ENCODE measurements at places on chromosomes 13 and 19.

GRCh38 chr13:66171920-66172319 lies 1058.2 kb downstream of the PCDH9 start:
- H3K27ac ChIP-seq, result no peak overlapping the region
- H3K36me3 ChIP-seq, result no peaks in the 10 kb centered on the region
- no peaks in the 10 kb centered on the region for H3K4me1 ChIP-seq
- no peak for DNase-seq
- H3K4me3 ChIP-seq, result no peak overlapping the region

DNA sequence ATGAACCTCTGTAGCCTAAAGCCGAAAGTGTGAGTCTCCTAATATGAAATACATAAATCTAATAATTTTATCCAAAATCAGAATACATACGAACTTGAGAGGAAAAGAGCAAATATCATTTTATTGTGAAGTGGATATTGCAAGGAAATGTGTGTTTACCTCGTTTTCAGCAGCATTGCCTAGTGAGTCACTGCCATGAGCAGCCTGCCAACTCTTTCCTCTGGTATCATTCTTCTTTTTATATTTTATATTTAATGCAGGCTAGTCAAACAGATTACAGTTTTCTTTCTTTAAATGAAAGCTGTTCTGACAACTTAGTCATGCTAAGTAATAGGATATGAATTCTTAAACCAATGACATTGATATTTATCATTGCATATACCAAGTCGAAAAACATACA lies 44.2 kb downstream of the EDNRB start:
- no peak overlapping the region for H3K4me3 ChIP-seq
- no peak for DNase-seq
- H3K36me3 ChIP-seq, result no peaks in the 10 kb centered on the region
- no peak overlapping the region for H3K27ac ChIP-seq

DNA sequence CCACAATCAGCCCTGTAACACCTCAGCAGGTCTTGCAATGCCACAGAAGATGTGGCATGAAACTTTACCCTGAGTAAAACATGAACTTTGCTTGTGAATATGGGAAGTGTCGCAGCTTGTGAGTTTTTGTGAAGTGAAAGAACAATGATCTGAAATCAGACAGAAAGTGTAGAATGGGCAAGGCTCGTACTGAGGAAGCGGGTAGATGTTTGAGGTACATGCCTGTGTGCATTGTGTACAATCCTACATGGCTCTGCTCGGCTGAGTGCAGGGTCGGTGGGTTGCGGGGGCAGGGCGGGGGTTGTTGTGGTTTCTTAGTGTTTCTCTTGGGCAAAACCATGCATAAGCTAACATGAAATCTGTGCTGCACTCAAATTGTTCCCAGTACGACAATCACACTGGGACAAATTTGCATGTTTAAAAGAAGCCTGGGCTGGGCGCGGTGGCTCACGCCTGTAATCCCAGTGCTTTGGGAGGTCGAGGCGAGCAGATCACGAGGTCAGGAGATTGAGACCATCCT lies 1.1 kb downstream of the NLRP13 start:
- no peaks in the 10 kb centered on the region for H3K4me1 ChIP-seq
- H3K4me3 ChIP-seq, result no peak overlapping the region
- H3K27me3 ChIP-seq, result no peaks in the 10 kb centered on the region
- DNase-seq, result no peak

GRCh38 chr19:8320564-8321066 lies 560 bp downstream of the NDUFA7 start:
- H3K4me1 ChIP-seq, result peaks cover 28% of the 10 kb centered on the region
- peak overlapping the region; percentile 75 for H3K4me3 ChIP-seq
- DNase-seq, result no peak
- H3K36me3 ChIP-seq, result peaks cover 2% of the 10 kb centered on the region

DNA sequence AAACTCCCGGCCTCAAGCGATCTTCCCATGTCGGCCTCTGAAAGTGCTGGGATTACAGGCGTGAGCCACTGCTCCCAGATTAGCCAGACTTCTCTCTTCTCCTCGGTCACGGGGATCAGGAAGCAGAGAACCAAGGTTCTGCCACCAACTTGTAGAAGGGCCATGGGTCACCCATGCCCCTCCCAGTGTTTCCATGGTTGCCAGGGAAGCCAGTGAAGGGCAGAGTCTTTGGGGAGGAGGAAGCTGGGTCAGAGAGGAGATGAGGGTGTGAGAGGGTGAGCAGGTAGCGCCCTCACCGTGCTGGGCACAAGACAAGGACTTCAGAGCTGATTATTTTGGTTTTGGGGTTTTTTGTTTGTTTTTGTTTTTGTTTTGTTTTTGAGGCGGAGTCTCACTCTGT lies 77.1 kb downstream of the GNG7 start:
- H3K36me3 ChIP-seq, result no peaks in the 10 kb centered on the region
- H3K4me3 ChIP-seq, result no peak overlapping the region
- peak; percentile 70 for DNase-seq

DNA sequence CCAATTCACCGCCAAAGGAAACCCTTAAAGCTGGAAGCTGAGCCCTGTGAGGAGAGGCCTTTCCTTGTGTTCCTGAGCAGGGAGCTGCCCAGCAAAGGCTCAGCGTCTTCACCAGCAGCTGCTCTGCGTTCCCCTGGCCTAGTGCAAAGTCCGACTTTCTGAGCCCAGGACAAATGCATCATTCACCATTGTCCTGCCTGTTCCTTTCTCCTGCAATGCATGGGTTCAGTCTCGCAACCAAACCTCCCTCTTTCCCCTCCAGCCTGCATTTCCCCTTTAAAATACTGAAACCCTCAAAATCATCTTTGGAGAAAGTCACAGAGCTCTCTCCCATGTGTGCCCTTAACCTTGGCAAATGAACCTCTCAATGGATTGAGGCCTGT lies 12.9 kb upstream of the TMEM255B start:
- no peaks in the 10 kb centered on the region for H3K27me3 ChIP-seq
- no peak overlapping the region for H3K4me3 ChIP-seq
- no peaks in the 10 kb centered on the region for H3K36me3 ChIP-seq
- DNase-seq, result no peak

GRCh38 chr13:93646245-93646644 lies 419.6 kb downstream of the GPC6 start:
- no peaks in the 10 kb centered on the region for H3K36me3 ChIP-seq
- no peak for DNase-seq
- no peak overlapping the region for H3K27ac ChIP-seq
- no peaks in the 10 kb centered on the region for H3K27me3 ChIP-seq
- H3K4me3 ChIP-seq, result no peak overlapping the region
- H3K4me1 ChIP-seq, result no peaks in the 10 kb centered on the region

- H3K4me1 ChIP-seq, result no peaks in the 10 kb centered on the region
- H3K36me3 ChIP-seq, result no peaks in the 10 kb centered on the region
- no peak overlapping the region for H3K4me3 ChIP-seq
- DNase-seq, result no peak
Observed at GRCh38 chr13:35909837-35910540, 221.2 kb downstream of the DCLK1 start.

GRCh38 chr13:106205871-106206270 lies 329.6 kb downstream of the EFNB2 start:
- H3K4me1 ChIP-seq, result no peaks in the 10 kb centered on the region
- H3K27ac ChIP-seq, result no peak overlapping the region
- no peak overlapping the region for H3K4me3 ChIP-seq
- DNase-seq, result no peak

DNA sequence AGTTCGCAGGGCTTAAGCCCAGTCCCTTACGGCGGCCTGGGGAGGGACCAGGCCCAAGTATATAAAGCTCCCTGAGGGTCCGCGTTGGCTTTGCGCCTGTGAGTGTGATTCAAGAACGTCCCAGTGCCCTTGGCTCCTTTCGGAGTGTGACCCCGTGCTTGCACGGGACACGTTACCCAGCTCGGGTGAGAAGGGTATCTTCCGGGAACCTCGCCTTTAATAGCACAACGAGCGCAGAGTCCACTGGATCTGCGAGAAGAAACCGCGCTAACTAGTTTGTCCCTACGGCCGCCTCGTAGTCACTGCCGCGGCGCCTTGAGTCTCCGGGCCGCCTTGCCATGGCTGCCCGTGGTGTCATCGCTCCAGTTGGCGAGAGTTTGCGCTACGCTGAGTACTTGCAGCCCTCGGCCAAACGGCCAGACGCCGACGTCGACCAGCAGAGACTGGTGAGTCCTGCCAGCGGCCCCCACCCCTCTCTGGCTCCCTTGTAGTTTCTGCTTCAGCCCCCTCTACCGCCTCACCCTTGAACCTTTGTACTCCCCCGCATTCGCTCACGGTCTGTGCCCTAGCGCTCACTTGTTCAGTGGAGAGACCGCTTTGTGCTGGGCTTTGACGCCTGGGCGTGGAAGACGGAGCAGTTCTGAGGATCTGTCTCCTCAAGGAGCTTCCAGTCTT lies at the start of gene DNAJC15:
Gene DNAJC15, plus strand, starts transcription at position 298 of the 675 bp plus-strand sequence. Its CDS starts 41 bp downstream, at position 339.
- H3K27me3 ChIP-seq, result no peaks in the 10 kb centered on the region
- no peaks in the 10 kb centered on the region for H3K4me1 ChIP-seq
- H3K4me3 ChIP-seq, result peak within 1 kb of the TSS; percentile 72
- H3K36me3 ChIP-seq, result no peaks in the 10 kb centered on the region
- DNase-seq, result peak; percentile 87
- peak within 1 kb of the TSS; percentile 88 for H3K27ac ChIP-seq
